ENCODE measurements at places on chromosomes 4 and X. TPM values are rescaled to one million over a fixed set of nuclear protein-coding genes. Genes with fewer than 3 reads are reported as not detected.

Gene WNK3
- 0.43 TPM for polyA plus RNA-seq

Gene FAM184B
- not detected for polyA plus RNA-seq

Gene SLITRK4
- polyA plus RNA-seq: 1.5 TPM

Gene LRRC66
- polyA plus RNA-seq: 0.75 TPM

Gene RBM46
- not detected for polyA plus RNA-seq

Gene AREG
- polyA plus RNA-seq: 2.4 TPM

Gene KLKB1
- polyA plus RNA-seq: not detected

Gene CLIC2
- 9.0 TPM for polyA plus RNA-seq

Gene PROM1
- polyA plus RNA-seq: 4.4 TPM

Gene TASL
- polyA plus RNA-seq: 4.5 TPM

Gene AKAP14
- polyA plus RNA-seq: not detected

Gene TRAM1L1
- 1.3 TPM for polyA plus RNA-seq

Gene ARX
- polyA plus RNA-seq: not detected

Gene PPARGC1A
- 1.1 TPM for polyA plus RNA-seq

Gene CFAP299
- polyA plus RNA-seq: not detected

Gene EVC2
- polyA plus RNA-seq: 2.1 TPM

Gene RLIM
- 6.3 TPM for polyA plus RNA-seq

Gene CT45A9
- not detected for polyA plus RNA-seq

Gene MAOB
- 59.6 TPM for polyA plus RNA-seq

Gene RNF212
- polyA plus RNA-seq: not detected

Gene TET2
- 3.2 TPM for polyA plus RNA-seq

Gene HMGN5
- 46.5 TPM for polyA plus RNA-seq

Gene F8A1
- 14.7 TPM for polyA plus RNA-seq

Gene HNRNPH2
- polyA plus RNA-seq: 51.1 TPM

Gene MAGEA6
- polyA plus RNA-seq: not detected

Gene CTBP1
- polyA plus RNA-seq: 96.5 TPM

Gene ATG4A
- 13.8 TPM for polyA plus RNA-seq

Gene CPE
- 287 TPM for polyA plus RNA-seq

Gene PLK4
- 0.72 TPM for polyA plus RNA-seq

Gene LNX1
- polyA plus RNA-seq: 7.7 TPM

Gene LINC00632
- polyA plus RNA-seq: 12.9 TPM

Gene MAPK10
- 28.3 TPM for polyA plus RNA-seq

Gene GPAT3
- 8.9 TPM for polyA plus RNA-seq

Gene FGFRL1
- polyA plus RNA-seq: 19.5 TPM

Gene STARD8
- 3.3 TPM for polyA plus RNA-seq

Gene CHRNA9
- polyA plus RNA-seq: not detected

Gene AASDH
- 3.6 TPM for polyA plus RNA-seq

Gene OTOP1
- polyA plus RNA-seq: not detected
